ENCODE measurements at places on chromosomes 11 and 22. TPM values are rescaled to one million over a fixed set of nuclear protein-coding genes. Genes with fewer than 3 reads are reported as not detected.

Gene DDIAS
- 56.7 TPM for total RNA-seq

Gene KCNC1
- 5.2 TPM for total RNA-seq

- no peaks in the 10 kb centered on the region for H3K36me3 ChIP-seq
- H3K27me3 ChIP-seq, result no peaks in the 10 kb centered on the region
- H3K27ac ChIP-seq, result no peak overlapping the region
- no peak overlapping the region for H3K4me3 ChIP-seq
Measured at GRCh38 chr11:12006552-12007229, 1.7 kb downstream of the DKK3 start.

- H3K27me3 ChIP-seq, result no peaks in the 10 kb centered on the region
- H3K4me1 ChIP-seq, result peaks cover 17% of the 10 kb centered on the region
- no peak overlapping the region for H3K4me3 ChIP-seq
- DNase-seq, result no peak
Measured at GRCh38 chr22:30327864-30328345, 1.2 kb upstream of the TBC1D10A start.

DNA sequence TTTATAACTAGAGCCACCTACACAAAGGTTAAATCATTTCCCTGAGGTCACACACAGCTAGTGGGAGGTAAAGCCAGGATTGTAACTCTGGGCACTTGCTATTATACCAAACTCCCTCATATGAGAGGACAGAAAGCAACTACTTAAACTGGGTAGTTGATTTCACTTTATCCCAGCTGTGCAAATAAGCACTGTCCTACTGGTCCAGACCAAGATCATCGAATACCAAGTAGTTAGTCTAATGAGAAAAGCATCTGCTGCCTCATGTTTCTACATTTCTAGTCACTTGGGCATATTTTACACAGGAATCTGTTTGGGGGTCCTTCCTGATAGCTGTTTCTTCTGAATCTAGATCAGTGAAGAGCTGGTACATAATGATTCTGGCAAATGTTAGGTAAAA is 178.6 kb upstream of the NARS2 start:
- no peak overlapping the region for H3K4me3 ChIP-seq
- no peaks in the 10 kb centered on the region for H3K27me3 ChIP-seq
- no peak for DNase-seq
- H3K4me1 ChIP-seq, result no peaks in the 10 kb centered on the region
- H3K36me3 ChIP-seq, result no peaks in the 10 kb centered on the region

DNA sequence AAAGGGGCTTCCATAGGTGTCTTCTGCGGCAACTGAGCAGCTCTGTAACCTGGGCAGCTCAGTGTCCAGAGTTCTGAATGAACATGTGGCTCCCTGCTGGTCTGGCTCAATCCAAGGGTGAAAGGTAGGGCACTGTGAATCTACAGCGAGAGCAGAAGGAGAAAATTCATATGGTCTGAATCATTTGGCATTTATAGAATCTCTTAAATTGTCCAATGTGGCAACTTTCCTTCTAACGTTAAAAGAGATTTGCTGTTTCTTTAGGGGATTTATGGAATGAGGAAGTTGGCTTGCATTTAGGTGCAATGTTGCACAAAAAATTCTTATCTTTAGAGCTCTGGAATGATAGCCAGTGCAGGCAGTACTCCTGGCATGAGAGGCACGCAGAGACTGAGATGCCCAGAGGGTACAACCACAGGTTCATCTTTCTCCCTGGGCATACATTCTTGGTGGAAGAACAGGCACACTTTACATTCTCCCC is 17.0 kb downstream of the ATXN10 start:
- no peak overlapping the region for H3K27ac ChIP-seq
- no peak for DNase-seq
- H3K4me3 ChIP-seq, result no peak overlapping the region
- peaks cover 8% of the 10 kb centered on the region for H3K36me3 ChIP-seq
- H3K27me3 ChIP-seq, result no peaks in the 10 kb centered on the region

- peak overlapping the region; percentile 15 for H3K27ac ChIP-seq
- no peaks in the 10 kb centered on the region for H3K36me3 ChIP-seq
- H3K4me1 ChIP-seq, result peaks cover 73% of the 10 kb centered on the region
- H3K4me3 ChIP-seq, result no peak overlapping the region
- DNase-seq, result peak; percentile 76
Measured at GRCh38 chr22:24434471-24435322, 7.3 kb downstream of the ADORA2A start.

All from SJCRH30 (cell line).